Glomerular endothelial cell (primary cell): ENCODE measurements at places on chromosomes 13 and 19. TPM values are rescaled to one million over a fixed set of nuclear protein-coding genes. Genes with fewer than 3 reads are reported as not detected.

GRCh38 chr19:42553292-42554045, 25.2 kb upstream of the CEACAM1 start:
- DNase-seq: no peak

- DNase-seq: no peak
Measured at GRCh38 chr13:67008075-67008668, 222.0 kb downstream of the PCDH9 start.

GRCh38 chr19:12975221-12975741, 5.9 kb downstream of the DAND5 start:
- DNase-seq: no peak

DNA sequence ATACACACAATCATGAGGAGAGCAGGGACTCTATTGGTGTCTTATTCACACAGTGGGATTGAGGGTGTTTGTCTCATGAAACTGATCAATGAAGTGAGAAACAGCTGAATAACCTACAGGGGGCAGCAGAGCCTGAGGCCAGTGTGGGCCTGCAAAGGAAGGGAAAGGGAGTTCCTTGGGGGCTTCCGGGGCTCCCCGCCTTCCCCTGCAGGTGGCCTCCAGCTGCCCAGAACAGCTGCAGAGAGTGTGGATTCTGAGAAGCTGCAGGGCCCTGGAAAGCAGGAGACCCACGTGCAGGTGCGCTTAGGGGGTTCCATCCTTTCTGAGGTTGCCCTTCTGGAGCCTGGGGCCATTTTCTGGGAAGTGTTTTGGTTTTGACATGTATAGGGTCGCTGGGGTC, 20.1 kb downstream of the ZNF763 start:
- no peak for DNase-seq

- no peak for DNase-seq
Measured at GRCh38 chr19:13149628-13150186, 468 bp downstream of the STX10 start.

DNA sequence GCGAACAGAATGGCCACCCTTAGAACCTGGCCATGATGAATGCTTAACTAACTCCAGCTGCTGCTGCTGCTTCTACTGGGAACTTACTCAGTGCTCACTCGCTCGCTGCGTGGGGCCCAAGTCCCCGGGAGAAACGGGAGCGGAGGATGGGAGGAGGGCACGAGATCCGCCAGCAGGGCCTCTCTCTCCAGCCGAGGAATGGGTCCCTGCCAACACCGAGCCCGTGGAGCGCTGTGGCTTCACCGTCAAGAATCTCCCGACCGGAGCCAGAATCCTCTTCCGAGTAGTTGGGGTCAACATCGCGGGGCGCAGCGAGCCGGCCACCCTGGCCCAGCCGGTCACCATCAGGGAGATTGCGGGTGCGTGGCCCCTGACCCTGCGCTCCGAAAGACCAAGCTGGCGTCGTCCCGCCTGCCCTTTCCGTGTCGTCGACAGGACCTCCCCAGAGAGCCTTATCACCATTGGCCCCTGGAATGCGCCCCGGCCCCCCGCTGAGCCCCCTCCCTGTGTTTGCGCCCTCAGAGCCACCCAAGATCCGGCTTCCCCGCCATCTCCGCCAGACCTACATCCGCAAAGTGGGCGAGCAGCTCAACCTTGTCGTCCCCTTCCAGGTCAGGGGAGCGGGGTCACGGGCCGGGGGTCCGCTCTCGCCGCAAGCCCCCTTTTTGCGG, 17.8 kb upstream of the EMC10 start:
- DNase-seq: no peak

The MAB21L1 gene
- not detected in 2 replicates for total RNA-seq

The SELENOV gene
- total RNA-seq: not detected in 2 replicates

The SIGLEC6 gene
- not detected in 2 replicates for total RNA-seq

The KIR2DL1 gene
- not detected in 2 replicates for total RNA-seq

The CATSPERD gene
- total RNA-seq: not detected in 2 replicates

The ITGBL1 gene
- 1.3 and 1.4 TPM in 2 replicates for total RNA-seq

The SBK2 gene
- total RNA-seq: not detected in 2 replicates

The PABPC3 gene
- 0.05 and 0.06 TPM in 2 replicates for total RNA-seq

The MAN2B1 gene
- total RNA-seq: 108 and 113 TPM in 2 replicates

The ADAT3 gene
- 4.8 and 8.2 TPM in 2 replicates for total RNA-seq
